ENCODE measurements at places on chromosomes 12 and 14. TPM values are rescaled to one million over a fixed set of nuclear protein-coding genes. Genes with fewer than 3 reads are reported as not detected.

- no peak overlapping the region for H3K4me3 ChIP-seq
- H3K27ac ChIP-seq = no peak overlapping the region
- H3K36me3 ChIP-seq = no peaks in the 10 kb centered on the region
- no peaks in the 10 kb centered on the region for H3K27me3 ChIP-seq
- no peak for DNase-seq
- no peaks in the 10 kb centered on the region for H3K4me1 ChIP-seq
Observed at GRCh38 chr14:63147018-63147417, 57.2 kb upstream of the RHOJ start.

DNA sequence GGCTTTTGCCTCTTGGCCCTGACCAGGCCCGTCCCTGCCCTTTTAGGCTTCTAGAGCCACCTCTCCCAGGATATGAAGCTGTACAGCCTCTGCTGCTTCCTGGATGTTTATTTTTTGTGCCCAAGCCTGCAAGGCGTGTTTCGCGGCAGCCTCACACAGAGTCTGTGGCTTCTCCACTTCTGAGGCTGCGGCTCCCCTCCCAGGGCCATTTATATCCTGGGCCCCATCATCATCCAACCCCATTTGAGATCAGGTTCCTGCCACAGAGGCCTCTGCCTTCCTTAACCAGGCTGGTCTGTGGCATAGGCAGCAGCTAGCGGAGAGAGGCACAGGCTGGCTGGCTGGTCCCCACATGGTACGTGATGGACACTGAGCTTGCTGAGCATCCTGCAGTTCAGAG, 114.1 kb upstream of the PWP1 start:
- no peak for DNase-seq
- H3K27ac ChIP-seq = no peak overlapping the region
- H3K4me3 ChIP-seq = no peak overlapping the region
- no peaks in the 10 kb centered on the region for H3K4me1 ChIP-seq
- no peaks in the 10 kb centered on the region for H3K36me3 ChIP-seq

GRCh38 chr14:68444449-68445168, 348.3 kb downstream of the ZFP36L1 start:
- no peaks in the 10 kb centered on the region for H3K36me3 ChIP-seq
- peak; percentile 80 for DNase-seq
- no peaks in the 10 kb centered on the region for H3K27me3 ChIP-seq
- peak overlapping the region; percentile 57 for H3K27ac ChIP-seq
- H3K4me3 ChIP-seq = no peak overlapping the region

Gene STYX
- 16.0 TPM for total RNA-seq

DNA sequence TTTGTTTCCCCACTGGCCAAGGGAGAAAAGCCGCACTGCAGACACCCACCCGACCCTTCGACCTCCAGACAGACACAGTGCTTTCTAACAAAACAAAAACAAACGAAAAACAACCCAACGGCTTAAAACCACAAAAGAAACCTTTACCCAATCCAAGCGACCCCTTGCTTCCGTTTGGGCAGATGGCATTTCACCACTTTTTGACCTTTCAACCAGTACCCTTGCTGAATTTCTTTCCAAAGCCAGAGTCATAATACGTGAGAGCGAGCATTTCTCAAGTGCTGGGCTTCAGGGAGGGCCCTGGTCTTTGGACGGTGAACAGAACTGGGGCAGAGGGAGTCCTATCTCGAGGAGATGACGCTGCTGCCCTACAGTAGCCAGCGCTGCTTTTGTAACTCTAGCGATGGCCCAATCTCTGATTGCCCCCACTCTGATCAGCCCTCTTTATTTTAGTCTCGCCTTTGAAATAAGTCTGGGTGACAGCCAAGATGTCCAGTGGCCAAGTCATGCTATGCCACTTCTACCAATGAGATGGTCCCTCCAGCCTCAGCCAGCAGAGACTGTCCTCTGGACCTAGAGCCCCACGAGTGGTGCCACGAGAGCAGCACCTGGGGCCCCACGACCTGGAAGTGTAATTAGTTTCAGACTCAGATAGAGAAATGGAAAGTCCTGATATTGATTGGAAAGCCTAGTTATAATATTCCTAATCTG, 21.9 kb upstream of the ADIPOR2 start:
- no peak overlapping the region for H3K4me3 ChIP-seq
- no peak overlapping the region for H3K27ac ChIP-seq
- H3K4me1 ChIP-seq = no peaks in the 10 kb centered on the region
- H3K36me3 ChIP-seq = no peaks in the 10 kb centered on the region
- no peak for DNase-seq
- H3K27me3 ChIP-seq = no peaks in the 10 kb centered on the region

GRCh38 chr12:130576371-130576816, 139.7 kb downstream of the RIMBP2 start:
- H3K27me3 ChIP-seq = no peaks in the 10 kb centered on the region
- DNase-seq = no peak
- no peaks in the 10 kb centered on the region for H3K36me3 ChIP-seq
- H3K4me3 ChIP-seq = no peak overlapping the region

DNA sequence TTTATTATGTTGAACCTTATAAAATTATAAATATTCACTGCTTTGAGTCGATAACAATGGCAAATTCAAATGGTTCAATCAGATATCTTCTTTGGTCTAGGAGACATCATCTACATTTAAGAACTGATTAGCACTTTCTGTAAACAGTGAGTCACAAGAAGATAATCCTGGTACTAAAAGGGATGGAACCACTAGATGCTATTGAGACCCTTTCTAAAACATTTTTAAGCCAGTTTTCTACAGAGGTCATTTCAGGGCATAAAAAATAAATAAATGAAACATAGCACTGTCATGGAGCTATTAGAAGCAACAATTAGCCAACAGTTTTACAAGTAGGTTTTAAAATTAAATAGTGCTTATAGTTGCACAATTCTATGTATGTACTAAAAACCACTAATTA, 212.2 kb downstream of the DUSP6 start:
- DNase-seq = no peak
- no peaks in the 10 kb centered on the region for H3K36me3 ChIP-seq
- H3K4me3 ChIP-seq = no peak overlapping the region
- no peak overlapping the region for H3K27ac ChIP-seq
- H3K27me3 ChIP-seq = no peaks in the 10 kb centered on the region

Gene HELB
- total RNA-seq = 11.1 TPM

Gene TAS2R43
- 6.1 TPM for total RNA-seq

- H3K27me3 ChIP-seq = no peaks in the 10 kb centered on the region
- no peaks in the 10 kb centered on the region for H3K4me1 ChIP-seq
- H3K27ac ChIP-seq = no peak overlapping the region
Observed at GRCh38 chr14:95561001-95561412, 26.2 kb downstream of the GLRX5 start.

- no peaks in the 10 kb centered on the region for H3K4me1 ChIP-seq
- H3K27me3 ChIP-seq = no peaks in the 10 kb centered on the region
- no peak overlapping the region for H3K4me3 ChIP-seq
- H3K36me3 ChIP-seq = no peaks in the 10 kb centered on the region
- no peak for DNase-seq
Observed at GRCh38 chr12:22002430-22002829, 43.6 kb upstream of the CMAS start.

DNA sequence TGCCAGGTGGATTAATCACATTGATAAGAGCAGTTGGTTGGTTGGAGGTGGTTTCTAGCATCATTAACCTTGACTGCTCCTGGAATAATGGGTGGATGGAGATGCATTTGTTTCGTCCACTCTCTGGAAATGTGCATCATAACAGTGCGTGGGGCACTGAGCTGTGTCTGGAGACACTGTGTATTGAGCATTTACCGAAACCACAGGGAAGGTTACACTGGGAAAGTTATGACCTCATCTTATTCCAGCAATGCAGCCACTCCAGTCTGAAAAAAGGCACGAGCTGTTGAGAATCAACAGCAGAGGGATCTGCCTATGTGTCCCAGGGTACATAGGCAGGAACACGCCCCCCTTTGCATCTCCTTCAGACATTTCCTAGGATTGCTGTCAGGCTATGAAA, 27.2 kb downstream of the RNFT2 start:
- H3K27me3 ChIP-seq = no peaks in the 10 kb centered on the region
- no peak for DNase-seq
- H3K4me1 ChIP-seq = no peaks in the 10 kb centered on the region
- no peaks in the 10 kb centered on the region for H3K36me3 ChIP-seq
- H3K27ac ChIP-seq = no peak overlapping the region

Gene TSHR
- total RNA-seq = 1.6 TPM

GRCh38 chr14:102370305-102370809, 7.6 kb downstream of the TECPR2 start:
- no peaks in the 10 kb centered on the region for H3K36me3 ChIP-seq
- no peaks in the 10 kb centered on the region for H3K4me1 ChIP-seq
- no peaks in the 10 kb centered on the region for H3K27me3 ChIP-seq

Gene DLGAP5
- total RNA-seq = under 0.01 TPM

GRCh38 chr14:46034305-46034704, 617.3 kb downstream of the RPL10L start:
- H3K4me3 ChIP-seq = no peak overlapping the region
- DNase-seq = no peak
- H3K4me1 ChIP-seq = no peaks in the 10 kb centered on the region
- no peaks in the 10 kb centered on the region for H3K27me3 ChIP-seq
- no peak overlapping the region for H3K27ac ChIP-seq

- peak overlapping the region; percentile 67 for H3K4me3 ChIP-seq
- no peaks in the 10 kb centered on the region for H3K27me3 ChIP-seq
- H3K27ac ChIP-seq = peak overlapping the region; percentile 99
- peak; percentile 65 for DNase-seq
Observed at GRCh38 chr12:57086493-57087009, 2.4 kb upstream of the NAB2 start.

GRCh38 chr12:121277374-121277759, 19.1 kb downstream of the CAMKK2 start:
- no peaks in the 10 kb centered on the region for H3K27me3 ChIP-seq
- H3K36me3 ChIP-seq = no peaks in the 10 kb centered on the region
- H3K4me3 ChIP-seq = no peak overlapping the region
- DNase-seq = no peak
- no peak overlapping the region for H3K27ac ChIP-seq
- no peaks in the 10 kb centered on the region for H3K4me1 ChIP-seq

- H3K4me3 ChIP-seq = no peak overlapping the region
- H3K36me3 ChIP-seq = no peaks in the 10 kb centered on the region
Observed at GRCh38 chr14:95228240-95228639, 70.9 kb upstream of the DICER1 start.

DNA sequence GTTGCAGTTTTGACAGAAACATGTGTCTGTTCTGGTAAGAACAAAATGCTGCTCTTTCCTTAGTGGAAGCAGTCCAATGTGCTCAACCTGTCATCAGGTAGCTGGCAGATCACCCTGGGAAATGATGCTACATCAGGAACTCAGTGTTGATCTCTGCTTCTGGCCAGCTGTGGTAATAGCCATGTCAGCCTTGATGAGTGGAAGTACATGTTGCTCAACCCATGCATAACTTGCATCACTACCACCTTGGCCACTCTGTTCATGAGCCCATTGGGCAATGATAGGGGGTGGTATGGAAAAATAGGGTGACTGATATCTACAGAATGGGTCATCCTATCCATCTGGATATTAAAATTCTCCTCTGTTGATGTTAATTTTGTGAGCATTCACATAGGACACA, 411.0 kb downstream of the C12orf50 start:
- H3K4me3 ChIP-seq = no peak overlapping the region
- H3K27me3 ChIP-seq = no peaks in the 10 kb centered on the region
- H3K4me1 ChIP-seq = no peaks in the 10 kb centered on the region
- no peaks in the 10 kb centered on the region for H3K36me3 ChIP-seq
- DNase-seq = no peak
- no peak overlapping the region for H3K27ac ChIP-seq

Gene SLC5A8
- 0.29 TPM for total RNA-seq

- no peak overlapping the region for H3K4me3 ChIP-seq
- H3K36me3 ChIP-seq = no peaks in the 10 kb centered on the region
- H3K27me3 ChIP-seq = no peaks in the 10 kb centered on the region
- DNase-seq = no peak
- no peaks in the 10 kb centered on the region for H3K4me1 ChIP-seq
Observed at GRCh38 chr14:45559626-45560025, 306.6 kb upstream of the MIS18BP1 start.

Gene EPYC
- total RNA-seq = not detected

Gene ZFHX2
- total RNA-seq = 1.2 TPM

Gene PLD4
- 0.33 TPM for total RNA-seq

- DNase-seq = no peak
- no peak overlapping the region for H3K27ac ChIP-seq
- no peaks in the 10 kb centered on the region for H3K36me3 ChIP-seq
- no peaks in the 10 kb centered on the region for H3K4me1 ChIP-seq
- H3K4me3 ChIP-seq = no peak overlapping the region
- H3K27me3 ChIP-seq = no peaks in the 10 kb centered on the region
Observed at GRCh38 chr14:71734885-71735284, 197.3 kb upstream of the RGS6 start.

Gene PPFIBP1
- 84.0 TPM for total RNA-seq

GRCh38 chr12:123268850-123269249, 2.8 kb downstream of the CDK2AP1 start:
- no peaks in the 10 kb centered on the region for H3K27me3 ChIP-seq
- peak overlapping the region; percentile 82 for H3K4me3 ChIP-seq
- H3K27ac ChIP-seq = peak overlapping the region; percentile 96
- H3K36me3 ChIP-seq = no peaks in the 10 kb centered on the region
- H3K4me1 ChIP-seq = peaks cover 5% of the 10 kb centered on the region
- DNase-seq = no peak

DNA sequence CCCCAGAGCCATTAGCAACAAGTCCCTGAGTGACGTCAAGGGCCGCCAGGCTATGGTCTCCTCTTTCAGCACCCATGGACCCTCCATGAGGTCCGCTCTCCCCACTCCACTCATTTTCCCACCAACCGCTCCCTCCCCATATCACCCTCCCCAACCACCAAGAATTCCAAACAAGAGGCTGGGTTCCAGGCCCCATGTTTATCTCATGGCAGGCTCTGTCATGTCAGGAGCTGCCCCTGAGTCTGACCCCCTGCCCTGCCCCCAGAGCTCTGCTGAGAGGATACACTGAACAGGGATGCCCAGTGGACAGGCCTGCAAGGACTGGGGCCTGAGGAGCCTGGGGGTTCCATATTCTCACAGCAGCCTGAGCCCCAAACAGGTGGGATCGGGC, 21.6 kb upstream of the SMUG1 start:
- H3K27me3 ChIP-seq = no peaks in the 10 kb centered on the region
- no peaks in the 10 kb centered on the region for H3K36me3 ChIP-seq
- H3K27ac ChIP-seq = no peak overlapping the region
- H3K4me3 ChIP-seq = no peak overlapping the region
- no peak for DNase-seq

DNA sequence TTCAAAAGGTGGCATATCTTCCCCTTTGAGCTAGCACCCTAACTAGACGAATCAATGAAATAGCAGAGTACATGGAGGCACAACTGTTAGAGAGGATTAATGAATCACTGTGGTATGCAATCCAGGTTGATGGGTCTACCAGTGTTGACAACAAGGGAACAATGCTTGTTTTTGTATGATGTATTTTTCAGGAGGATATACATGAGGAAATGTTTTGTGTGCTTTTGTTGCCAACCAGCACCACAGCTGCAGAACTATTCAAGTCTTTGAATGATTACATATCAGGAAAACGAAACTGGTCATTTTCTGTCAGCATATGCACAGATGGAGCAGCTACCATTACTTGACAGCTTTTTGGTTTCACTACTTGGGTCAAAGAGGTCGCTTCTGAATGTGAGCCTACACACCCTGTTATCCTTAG, 142.6 kb downstream of the GPHN start:
- no peak overlapping the region for H3K27ac ChIP-seq
- no peak for DNase-seq
- no peaks in the 10 kb centered on the region for H3K36me3 ChIP-seq
- H3K4me3 ChIP-seq = no peak overlapping the region
- no peaks in the 10 kb centered on the region for H3K27me3 ChIP-seq

GRCh38 chr14:101509730-101510371, 51.4 kb upstream of the DIO3 start:
- H3K4me3 ChIP-seq = no peak overlapping the region
- H3K27me3 ChIP-seq = no peaks in the 10 kb centered on the region
- no peak for DNase-seq
- H3K36me3 ChIP-seq = no peaks in the 10 kb centered on the region
- H3K4me1 ChIP-seq = no peaks in the 10 kb centered on the region
- H3K27ac ChIP-seq = no peak overlapping the region
